Right atrium auricular region (tissue), 2 donors: ENCODE measurements at places on chromosomes 5 and 9.

- DNase-seq: no peak
Observed at GRCh38 chr9:129068110-129068509, 12.8 kb upstream of the DOLPP1 start.

DNA sequence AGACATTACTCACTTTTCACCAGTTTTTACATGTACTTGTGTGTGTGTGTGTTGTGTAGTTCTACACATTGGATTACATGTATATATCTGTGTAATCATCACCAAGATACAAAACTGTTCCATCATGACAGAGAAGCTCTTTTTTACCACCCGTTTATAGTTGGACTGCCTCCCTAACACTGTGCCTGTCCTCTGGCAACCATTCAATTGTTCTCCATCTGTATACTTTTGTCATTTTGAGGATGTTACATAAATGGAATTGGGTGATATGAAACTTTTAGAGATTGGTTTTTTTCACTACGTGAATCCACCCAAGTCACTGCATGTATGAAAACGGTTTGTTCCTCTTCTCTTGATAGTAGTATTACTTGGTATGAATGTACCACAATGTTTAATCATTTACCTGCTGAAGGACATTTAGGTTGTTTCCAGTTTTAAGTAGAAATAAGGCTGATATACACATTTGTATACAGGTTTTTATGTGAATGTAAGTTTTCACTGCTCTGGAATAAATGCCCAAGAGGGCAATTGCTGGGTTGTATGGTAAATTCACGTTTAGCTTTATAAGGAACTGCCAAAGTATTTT, 126.2 kb downstream of the MAPKAP1 start:
- no peak for DNase-seq

- no peak for DNase-seq
Observed at GRCh38 chr9:79524266-79524665, 47.5 kb upstream of the TLE4 start.

DNA sequence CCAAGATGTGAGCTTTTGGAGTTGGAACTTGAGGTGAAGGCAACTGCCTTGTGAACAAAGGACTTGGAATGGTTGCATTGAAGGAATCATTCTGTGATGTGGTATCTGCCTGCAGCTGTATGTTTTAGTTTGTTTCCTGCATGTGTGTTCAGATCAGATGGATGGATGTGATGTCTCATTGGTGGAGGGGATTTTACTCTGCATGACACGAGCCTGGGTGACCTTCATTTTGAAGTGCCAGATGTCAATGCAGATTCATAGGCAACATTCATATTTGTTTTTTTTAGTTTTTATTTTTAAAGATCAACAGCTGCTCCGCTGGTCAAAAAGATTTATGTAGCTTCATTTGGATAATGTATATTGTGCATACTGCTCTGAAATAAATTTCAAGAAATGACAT, 13.5 kb downstream of the FBXL7 start:
- no peak for DNase-seq

DNA sequence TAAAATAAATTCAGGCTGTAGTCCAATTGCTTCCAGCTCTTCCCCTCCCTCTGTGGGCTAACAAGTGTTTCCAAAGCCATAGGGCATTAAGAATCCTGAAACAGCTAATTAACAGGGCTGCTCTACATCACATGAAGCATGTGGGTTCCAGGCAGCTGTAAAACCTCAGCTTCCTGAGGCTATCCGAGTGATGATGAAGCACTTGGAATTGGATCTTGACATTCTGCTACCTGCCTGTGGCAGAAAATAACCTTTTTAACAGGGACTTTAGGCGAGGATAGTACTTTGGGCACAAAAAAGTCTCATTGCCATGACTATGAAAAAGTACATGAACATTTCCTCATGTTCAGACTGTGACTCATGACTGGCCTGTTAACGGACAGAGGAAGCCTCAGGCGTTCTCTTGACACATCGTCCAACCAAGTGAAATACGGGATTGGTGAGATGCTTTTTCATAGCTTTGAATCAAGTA, 107.2 kb downstream of the PDE4D start:
- DNase-seq: no peak

DNA sequence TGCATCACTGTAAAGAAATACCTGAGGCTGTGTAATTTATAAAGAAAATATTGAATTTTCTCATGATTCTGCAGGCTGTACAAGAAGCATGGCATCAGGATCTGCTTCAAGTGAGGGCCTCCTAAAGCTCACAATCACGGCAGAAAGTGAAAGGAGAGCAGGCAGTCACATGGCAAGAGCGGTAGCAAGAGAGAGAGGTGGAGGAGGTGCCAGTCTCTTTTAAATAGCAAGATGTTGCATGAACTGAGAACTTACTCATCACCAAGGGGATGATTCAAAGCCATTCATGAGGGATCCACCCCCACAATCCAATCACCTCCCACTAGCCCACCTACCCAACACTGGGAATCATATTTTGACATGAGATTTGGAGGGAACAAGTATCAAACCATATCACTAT, 184.5 kb upstream of the PAPPA start:
- no peak for DNase-seq

DNA sequence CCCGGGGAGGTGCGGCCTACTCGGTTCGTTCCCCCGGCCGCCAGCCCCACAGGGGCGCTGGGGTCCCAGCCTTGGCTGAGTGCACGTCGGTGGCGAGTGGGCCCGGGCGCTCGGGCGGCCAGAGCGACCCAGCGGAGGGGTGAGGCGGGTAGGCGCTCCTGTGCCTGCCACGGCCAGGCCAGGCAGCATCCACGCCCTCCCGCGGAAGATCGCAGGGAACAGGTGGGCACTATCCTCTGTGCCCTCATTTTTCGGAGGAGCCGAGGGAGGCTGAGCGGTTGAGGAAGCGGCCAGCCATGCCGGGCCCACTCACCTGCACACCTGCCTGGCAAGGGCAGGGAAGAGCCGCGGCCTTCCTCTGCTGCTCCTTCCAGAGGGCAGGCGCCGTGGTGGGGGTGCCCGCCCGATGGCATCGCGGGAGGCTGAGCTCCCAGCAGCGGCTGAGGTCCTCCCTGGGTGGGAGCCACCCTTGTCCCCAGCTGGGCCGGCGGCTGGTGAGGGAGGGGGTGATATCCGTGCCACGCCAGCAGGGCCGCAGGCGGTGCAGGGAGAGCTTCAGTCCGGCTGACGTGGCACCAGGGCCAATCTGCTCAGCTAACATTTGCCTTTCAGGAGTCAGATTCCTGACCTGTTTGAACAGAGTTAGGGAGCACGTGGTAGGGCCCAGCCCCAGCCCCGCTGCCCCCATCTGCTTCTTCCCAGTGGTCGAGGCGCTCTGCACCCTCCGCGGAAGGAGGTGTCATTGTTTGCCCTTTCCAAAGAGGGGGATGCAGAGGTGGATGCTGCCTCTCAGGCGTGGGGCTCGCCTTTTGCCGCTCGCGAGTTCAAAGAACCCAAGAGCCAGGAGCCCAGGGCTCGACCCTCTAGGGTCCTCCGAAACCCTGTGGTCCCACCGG, 1.6 kb upstream of the SEC16A start:
- DNase-seq: no peak

GRCh38 chr5:117077142-117077541, 502.5 kb upstream of the SEMA6A start:
- DNase-seq: no peak

DNA sequence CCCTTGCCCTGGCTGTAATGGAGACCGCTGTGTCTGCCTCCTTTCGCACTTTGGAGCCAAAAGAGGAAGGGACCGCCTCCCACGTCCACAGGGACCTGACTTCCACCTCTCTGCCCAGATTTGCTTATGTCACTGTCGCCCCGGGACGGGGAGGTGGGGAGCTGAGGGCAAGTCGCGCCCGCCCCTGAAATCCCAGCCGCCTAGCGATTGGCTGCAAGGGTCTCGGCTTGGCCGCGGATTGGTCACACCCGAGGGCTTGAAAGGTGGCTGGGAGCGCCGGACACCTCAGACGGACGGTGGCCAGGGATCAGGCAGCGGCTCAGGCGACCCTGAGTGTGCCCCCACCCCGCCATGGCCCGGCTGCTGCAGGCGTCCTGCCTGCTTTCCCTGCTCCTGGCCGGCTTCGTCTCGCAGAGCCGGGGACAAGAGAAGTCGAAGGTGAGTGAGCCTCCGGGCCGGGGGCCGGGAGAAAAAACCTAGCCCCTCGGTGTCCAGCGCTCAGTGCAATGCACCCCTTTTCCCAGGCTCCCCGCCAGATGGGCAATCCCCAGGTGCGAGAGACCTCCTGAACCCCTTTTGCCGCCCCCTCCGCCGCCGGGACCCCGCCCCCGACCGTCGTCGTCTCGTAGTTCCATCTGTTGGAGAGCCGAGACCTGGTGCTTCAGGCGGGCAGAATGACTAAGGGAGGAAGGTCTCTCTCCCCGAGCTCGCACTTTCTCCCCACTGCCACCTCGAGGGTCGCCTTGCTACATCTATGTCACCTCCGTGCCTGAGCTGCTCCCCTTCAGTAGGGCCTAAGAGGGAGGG, at the start of gene GPX3:
Gene GPX3 (plus strand): TSS at position 288 of the 807 bp plus-strand sequence. CDS start 64 bp downstream, at position 352.
- DNase-seq: peak; percentile 98

- no peak for DNase-seq
Observed at GRCh38 chr9:27765266-27766072, 192.2 kb upstream of the C9orf72 start.

- DNase-seq: no peak
Observed at GRCh38 chr9:137421838-137422603, 941 bp downstream of the EXD3 start.

DNA sequence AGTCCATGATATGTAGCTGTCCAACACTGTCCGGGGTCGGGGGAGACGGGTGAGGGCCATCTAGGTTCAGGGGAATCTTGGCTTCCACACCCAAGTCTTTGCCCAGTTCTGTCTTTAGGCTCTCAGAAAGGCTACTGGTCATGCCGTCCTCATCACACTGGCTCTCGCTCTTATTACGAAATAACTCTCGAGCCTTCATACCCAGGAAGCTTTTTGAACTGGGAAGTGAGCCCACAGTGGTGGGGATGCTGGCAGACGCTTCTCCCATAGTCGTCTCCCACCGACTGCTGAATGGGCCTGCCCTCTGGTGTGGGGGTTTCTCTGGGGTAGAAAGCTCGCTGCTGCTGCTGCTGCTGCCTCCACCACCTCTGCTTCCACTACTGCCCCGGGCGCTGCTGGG, 17.6 kb downstream of the SPACA9 start:
- no peak for DNase-seq

- no peak for DNase-seq
Observed at GRCh38 chr9:76090909-76091308, 200.4 kb downstream of the PCSK5 start.

GRCh38 chr9:27749838-27750237, 176.6 kb upstream of the C9orf72 start:
- no peak for DNase-seq

GRCh38 chr5:91061094-91061493, 322.0 kb downstream of the ARRDC3 start:
- no peak for DNase-seq

GRCh38 chr5:87190687-87191086, 77.0 kb upstream of the RASA1 start:
- DNase-seq: no peak

GRCh38 chr9:16413509-16414016, 456.9 kb downstream of the BNC2 start:
- DNase-seq: peak; percentile 63

- no peak for DNase-seq
Observed at GRCh38 chr5:77003246-77003645, 27.0 kb upstream of the AGGF1 start.

GRCh38 chr9:98573749-98574278, 134.9 kb downstream of the GABBR2 start:
- DNase-seq: no peak
